ENCODE measurements at places on chromosomes 2 and 18.

- no peak for DNase-seq
Measured at GRCh38 chr2:77169426-77169825, 352.8 kb downstream of the LRRTM4 start.

- peak; percentile 78 for DNase-seq
Measured at GRCh38 chr2:60335533-60336237, 217.8 kb downstream of the BCL11A start.

DNA sequence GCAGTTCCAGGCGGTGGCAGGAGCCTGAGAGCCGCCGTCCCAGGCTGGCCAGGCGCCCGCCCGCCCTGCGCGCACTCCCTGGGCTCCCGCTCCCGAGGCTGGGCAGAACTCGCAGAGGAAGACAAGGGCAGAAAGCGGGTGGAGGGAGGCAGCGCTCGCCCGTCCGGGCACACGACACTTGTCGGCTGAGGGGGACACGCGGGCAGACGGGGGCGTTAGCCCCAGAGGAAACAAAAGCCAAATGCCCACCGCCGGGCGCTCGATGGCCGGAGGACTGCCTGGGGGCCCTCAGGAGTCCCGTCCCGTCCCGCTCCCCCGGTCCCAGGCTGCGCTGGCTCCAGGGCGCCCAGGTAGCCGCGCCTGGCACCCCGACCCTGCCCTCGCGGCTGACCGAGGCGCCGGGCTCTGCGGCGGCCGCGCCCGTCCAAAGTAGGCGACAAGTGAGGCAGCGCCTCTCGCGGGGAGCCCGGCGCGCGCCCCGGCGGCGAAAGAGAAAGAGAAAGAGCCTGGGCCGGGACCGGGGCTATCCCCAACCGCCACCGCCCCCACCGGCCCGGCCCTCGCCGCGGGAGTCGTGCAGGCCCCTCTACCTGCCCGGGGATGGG lies 491 bp downstream of the L3MBTL4 start:
- peak; percentile 42 for DNase-seq

GRCh38 chr2:157055660-157056199 lies 201.8 kb upstream of the GALNT5 start:
- DNase-seq, result peak; percentile 74

DNA sequence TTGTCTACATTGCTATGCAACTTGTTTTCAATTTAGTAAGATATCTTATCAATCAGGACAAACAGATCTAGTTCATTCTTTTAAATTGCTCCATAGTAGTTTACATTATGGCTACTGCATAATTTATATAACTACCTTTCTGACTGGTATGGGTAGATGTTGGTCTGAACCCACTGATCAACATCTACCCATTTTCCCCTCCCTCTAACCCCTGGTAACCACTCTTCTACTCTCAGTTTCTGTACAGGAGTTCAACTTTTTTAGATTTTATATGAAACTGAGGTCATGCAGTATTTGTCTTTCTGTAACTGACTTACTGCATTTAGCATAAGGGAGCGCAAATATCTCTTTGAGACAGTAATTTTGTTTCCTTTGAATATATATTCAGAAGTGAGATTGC lies 73.2 kb downstream of the ITSN2 start:
- no peak for DNase-seq

GRCh38 chr2:100893392-100894104 lies 73.6 kb downstream of the NPAS2 start:
- DNase-seq, result no peak

GRCh38 chr2:146807568-146808168 lies 1037.2 kb upstream of the ACVR2A start:
- DNase-seq, result no peak

DNA sequence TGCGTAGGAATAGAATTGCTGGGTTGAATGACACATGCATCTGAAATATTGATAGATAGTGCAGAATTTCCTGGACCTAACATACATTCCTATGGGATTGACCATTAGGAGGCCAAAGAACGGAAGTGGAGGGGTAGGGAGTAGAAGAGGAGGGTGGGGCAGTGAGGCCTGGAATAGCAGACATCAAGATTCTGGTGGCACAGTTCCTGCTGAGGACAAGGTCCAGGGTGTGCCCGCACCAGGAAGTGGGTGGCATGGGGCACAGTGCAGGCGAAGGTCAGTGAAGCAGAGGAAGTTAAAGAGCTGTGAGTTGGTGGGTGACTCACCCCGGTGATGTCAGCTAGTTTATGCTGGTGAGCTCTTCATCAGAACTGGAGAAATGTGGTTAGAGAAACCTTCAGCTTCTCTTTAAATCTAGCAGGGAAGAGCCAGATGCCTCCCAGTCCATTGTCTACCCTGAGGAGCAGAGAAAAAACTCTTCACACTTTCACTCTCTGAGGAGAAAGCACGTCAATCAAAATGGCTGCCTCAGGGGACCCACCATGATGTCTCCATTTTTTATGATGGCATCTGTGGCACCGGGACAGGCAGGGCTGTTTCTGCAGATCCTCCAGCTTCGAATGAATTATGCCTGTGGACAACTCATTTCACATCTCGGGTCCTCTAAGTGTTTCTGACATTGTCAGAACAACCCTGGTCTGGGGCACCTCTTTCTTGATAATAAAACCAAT lies 55.9 kb upstream of the CTLA4 start:
- DNase-seq, result peak; percentile 43

DNA sequence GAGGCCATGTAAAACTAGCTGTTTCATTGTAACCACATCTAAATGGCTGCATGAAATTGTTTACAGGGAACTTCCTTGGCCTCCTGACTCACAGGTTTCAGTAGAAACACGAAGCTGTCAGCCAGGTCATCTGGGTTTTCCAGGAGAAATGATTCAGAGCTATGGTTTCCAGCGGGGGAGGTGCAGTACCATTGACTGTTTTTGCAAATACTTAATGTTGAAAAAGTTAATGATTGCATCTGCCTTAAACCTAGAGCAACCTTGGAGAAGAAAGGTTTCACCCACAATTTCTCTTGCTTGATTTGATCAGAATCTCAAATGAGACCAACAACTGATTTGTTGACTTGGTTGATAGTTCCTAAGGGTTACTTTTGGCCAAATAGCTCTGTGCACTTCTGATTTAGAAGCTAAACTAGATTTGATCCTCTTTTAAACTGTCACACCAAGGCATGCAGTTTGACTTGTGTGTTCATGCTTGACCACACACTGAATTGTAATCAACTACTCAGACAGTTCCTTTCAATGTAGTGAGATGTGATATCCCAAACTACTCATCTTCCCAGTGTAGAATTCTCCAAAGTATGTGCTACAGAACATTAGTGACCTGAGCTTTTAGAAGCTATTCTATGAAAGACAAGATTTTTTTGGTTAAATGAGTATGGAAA lies 193.5 kb upstream of the CHST9 start:
- no peak for DNase-seq

- DNase-seq, result no peak
Measured at GRCh38 chr18:62925031-62925688, 209.8 kb downstream of the PHLPP1 start.

DNA sequence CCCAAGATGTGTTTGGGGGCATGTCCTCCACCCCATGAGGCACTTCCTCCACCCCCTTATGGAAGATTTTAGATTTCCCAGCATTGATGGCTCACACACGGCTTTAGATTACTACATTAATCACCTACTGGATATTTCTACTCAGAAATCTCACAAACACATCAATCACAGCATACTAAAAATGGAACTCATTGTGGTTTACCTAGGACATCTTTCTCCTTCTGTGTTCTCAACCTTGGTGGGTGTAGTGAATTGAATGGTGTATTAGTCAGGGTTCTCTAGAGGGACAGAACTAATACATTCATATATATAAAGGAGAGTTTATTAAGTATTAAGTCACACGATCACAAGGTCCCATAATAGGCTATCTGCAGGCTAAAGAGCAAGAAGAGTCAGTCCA lies 82.1 kb upstream of the CYRIA start:
- DNase-seq, result no peak

- DNase-seq, result no peak
Measured at GRCh38 chr2:145741181-145741580, 1221.3 kb upstream of the ZEB2 start.

DNA sequence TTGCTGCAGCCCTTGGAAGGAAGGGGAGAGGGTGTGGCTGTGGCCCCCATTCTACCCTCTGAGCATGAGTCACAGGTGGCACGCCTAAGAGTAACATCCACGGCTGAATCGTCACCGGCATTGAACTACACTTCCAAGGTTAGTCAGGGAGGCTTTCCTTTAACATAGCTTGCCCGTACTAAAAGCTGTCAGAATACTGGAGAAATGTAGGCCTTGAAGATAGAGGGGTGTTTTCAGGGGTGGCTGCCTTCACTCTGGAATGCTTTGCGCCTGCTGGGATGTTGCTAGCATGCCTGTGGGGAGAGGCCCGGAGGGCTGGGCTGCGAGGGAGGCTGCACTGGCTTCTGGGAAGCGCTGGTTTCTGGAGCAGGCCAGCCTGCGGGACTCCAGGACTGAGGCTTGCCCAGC lies 333.7 kb downstream of the AGAP1 start:
- no peak for DNase-seq

GRCh38 chr18:10213526-10213925 lies 240.9 kb upstream of the APCDD1 start:
- DNase-seq, result peak; percentile 81

- DNase-seq, result peak; percentile 96
Measured at GRCh38 chr2:69816923-69817542, 12.4 kb upstream of the GMCL1 start.

- DNase-seq, result no peak
Measured at GRCh38 chr2:1830936-1831619, 86.8 kb upstream of the PXDN start.

DNA sequence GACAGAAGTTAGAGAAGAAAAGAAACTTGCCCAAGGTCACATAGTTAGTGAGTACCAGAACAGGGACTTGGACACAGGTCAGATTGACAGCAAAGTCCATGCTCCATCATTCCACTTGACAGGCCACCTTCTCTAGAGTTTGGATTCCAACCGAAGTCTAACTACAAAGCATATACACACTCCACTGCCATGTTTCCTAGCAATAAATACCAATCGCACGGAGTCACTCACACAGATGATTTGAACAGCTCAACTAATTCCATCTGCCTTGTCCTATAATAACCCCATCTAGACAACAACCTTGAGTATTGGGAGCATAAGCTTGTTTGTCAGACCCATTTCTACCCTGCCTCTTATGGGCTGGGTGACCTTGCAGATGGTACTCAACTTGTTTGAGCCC lies 334.6 kb upstream of the MGAT5 start:
- no peak for DNase-seq

GRCh38 chr2:156576005-156576404 lies 139.8 kb downstream of the GPD2 start:
- no peak for DNase-seq

DNA sequence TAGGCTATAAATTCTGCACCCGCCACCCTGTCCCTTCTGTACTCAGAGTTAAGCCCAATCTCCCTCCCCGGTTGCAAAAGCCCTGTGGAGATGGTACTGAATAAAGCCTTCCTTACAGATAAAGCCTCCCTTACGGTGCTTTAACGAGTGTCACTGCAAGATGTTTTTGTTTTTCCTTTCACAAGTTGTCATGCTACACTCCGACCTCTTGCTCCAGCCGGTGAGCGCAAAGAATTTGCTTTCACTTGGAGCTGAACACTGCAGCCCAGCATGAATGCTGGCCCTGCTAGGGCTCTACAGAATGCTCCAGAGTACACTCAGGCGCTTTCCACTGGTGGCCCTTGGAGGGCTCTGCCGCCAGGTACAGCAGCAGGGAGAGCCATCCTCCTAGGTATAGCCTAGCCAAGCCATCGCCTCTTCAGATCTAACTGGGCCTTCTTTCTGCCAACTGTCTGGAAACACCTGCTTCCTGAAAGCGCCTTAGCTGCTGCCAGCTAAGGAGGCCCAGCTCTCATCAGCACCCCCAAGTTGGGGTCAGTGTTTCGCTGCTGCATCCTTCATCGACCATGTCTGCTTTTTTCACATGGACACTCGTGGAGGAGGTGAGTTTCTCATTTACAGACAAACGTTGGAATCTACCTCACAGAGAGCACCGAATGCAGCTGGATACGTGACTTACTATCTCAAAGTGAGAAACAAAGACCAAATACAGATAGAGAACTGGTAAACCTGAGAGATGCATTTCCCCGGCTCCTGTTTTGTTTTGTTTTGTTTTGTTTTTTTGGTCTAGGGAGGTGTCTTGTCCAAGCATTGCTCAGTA lies 13.4 kb upstream of the CREG2 start:
- no peak for DNase-seq

GRCh38 chr2:236001166-236001828 lies 166.9 kb downstream of the GBX2 start:
- DNase-seq, result no peak

DNA sequence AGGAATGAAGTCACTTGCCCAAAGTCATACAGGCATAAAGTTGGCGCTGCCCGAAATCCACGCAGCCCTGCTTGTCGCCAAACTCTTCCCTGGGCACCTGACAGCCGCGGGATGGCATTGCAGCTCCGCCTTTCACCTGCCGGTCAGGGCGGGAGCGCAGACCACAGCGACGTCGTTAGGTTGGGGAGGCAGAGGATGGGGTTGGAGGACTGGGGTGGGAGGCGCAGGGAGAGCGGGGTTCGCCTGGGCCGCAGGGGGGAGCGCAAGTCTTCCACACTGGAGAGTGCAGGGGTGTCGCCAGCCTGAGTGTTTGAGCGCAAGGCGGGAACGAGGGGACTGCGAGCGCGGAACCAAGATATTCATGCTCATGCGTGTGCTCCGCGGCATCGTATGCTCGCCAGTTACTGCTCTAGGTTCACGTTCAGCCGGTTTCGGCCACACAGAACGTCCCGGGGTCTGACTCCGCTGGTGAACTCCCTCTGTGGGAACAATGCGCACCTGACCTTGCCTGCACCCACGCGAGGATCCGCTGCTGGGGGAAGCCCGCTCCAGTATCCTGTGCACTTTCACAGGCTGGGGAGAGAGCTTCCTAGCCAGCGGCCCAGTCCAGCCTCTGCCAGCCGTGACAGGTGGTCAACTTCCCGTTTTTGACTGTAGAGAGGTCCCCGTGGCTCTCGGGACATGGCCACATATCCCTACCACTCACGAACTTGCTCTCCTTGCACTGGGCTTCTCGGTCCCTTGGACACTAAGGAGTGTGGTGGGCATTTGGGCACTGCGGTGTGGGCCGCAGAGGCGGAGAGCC lies 767 bp upstream of the NPPC start:
- peak; percentile 15 for DNase-seq

- DNase-seq, result no peak
Measured at GRCh38 chr2:241316825-241317224, 1.1 kb downstream of the SEPTIN2 start.

- DNase-seq, result no peak
Measured at GRCh38 chr2:26352892-26353291, 6.3 kb upstream of the ADGRF3 start.

DNA sequence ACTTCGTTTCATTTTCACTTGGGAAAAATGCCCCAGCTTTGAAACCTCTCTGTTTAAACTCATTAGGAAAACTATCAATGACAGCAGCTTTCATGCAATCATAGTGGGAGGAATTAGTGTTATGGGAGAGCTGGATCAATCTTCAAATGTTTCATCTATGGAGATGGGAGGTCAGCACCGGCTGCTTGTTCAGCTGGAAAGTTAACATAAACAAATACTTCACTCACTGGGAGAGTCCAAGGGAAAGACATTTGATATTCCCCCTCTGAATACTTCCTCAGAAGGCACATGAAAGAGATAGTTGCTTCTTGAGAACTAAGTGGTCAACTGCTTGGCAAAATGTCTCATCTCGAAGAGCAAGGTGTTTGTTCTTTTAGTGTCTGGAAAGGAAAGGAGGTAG lies 7.3 kb downstream of the LYPD1 start:
- no peak for DNase-seq

- no peak for DNase-seq
Measured at GRCh38 chr2:231163414-231164095, 34.9 kb upstream of the ARMC9 start.
